ENCODE measurements at places on chromosomes 1 and 21.

- DNase-seq, result peak; percentile 67
These were observed 59.9 kb downstream of the MAN1C1 start for GRCh38 chr1:25676488-25676887.

GRCh38 chr1:212013672-212014071 is 21.7 kb downstream of the INTS7 start:
- DNase-seq, result no peak

DNA sequence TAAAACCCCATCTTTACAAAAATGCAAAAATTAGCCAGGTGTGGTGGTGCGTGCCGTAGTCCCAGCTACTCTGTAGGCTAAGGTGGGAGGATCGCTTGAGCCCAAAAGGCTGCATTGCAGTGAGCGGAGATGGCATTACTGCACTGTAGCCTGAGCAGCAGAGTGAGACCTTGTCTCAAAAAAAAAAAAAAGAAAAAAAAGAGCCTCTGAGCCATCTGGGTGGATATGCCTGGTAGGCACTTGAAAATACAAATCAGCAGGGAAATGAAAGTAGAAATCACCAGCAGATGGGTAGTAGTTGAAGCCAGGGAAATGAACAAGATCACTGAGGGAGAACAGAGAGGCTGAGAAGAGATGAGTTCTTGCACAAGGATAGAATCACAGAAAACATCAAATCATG is 131.0 kb upstream of the HMCN1 start:
- DNase-seq, result no peak

- DNase-seq, result no peak
These were observed 8.5 kb downstream of the SH3BGRL3 start for GRCh38 chr1:26288311-26288941.

- no peak for DNase-seq
These were observed 340.2 kb downstream of the SMYD3 start for GRCh38 chr1:246166841-246167240.

DNA sequence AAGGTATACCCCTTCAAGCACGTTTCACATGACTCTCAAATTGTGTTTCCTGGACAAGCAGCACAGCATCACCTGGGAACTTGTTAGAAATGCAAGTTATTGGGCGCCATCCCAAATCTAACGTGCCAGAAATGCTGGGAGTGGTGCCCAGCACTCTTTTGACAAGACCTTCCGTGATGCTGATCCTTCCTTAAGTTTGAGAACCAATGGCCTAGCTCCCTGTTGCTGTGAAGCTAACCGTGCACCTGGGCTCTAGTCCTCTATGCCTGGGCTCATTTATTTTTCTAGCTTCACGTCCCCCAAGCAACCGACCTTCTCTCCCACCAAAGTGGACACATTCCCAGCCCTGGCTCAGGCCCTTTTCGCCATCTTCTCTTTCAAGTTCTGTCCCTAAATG is 4.3 kb downstream of the BEST4 start:
- DNase-seq, result no peak

GRCh38 chr1:20141001-20141400 is 1.9 kb downstream of the PLA2G2F start:
- no peak for DNase-seq

- DNase-seq, result no peak
These were observed 13.5 kb downstream of the COL18A1 start for GRCh38 chr21:45418301-45419071.

DNA sequence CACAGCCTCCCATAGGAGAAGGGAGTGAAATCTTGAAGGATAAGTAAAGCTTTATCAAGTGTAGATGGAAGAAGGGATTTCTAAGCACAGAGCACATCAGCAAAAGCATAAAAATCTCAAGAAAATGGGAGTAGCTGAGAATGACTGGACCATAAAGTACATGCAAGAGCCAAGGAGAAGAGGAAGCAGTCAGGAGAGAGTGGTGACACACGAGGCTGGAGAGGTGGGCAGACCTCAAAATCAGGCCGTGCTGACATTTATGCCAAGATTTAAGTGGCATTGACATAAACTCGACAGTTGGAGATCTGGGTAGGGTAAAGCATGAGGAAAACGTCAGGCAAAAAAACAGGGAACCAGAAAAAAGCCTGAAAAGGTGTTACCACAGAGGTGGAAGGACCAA is 62.3 kb downstream of the GFI1 start:
- no peak for DNase-seq

- no peak for DNase-seq
These were observed 1058.0 kb upstream of the ADGRL4 start for GRCh38 chr1:80064524-80064923.

DNA sequence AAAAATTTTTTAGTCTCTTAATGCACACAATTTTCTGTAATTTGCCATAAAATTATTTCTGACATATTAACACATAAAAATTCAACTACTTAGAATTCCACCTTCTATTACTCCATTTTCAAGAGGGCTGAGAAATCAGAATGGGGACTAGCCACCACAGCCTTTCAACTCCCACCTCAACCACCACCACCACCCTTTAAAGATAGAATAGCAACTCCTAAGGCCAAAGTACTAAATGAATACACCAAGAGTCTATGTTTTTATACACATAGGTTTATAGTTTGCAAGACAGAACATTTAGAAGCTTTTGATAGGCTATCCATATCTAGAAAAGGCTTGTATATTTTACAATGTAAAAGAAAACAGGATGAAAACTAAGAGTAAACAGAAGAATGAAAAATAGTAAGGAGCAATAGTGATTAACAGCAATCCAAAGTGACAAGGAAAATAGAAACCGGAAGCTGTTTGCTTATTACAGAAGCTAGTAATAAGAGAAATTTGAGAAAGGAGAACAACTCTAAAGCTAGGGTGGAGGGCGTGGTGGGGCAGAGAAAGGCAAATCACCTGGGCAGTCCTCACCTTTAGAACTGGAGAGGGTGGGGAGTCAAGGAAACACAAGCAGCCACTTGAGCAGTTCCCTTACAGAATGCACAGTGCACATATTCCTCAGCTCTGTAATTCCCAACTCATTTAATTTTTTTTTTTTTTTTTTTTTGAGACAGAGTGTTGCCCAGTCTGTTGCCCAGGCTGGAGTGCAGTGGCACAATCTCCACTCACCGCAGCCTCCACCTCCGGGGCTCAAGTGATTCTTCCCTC is 27.7 kb downstream of the EPS15 start:
- DNase-seq, result no peak

DNA sequence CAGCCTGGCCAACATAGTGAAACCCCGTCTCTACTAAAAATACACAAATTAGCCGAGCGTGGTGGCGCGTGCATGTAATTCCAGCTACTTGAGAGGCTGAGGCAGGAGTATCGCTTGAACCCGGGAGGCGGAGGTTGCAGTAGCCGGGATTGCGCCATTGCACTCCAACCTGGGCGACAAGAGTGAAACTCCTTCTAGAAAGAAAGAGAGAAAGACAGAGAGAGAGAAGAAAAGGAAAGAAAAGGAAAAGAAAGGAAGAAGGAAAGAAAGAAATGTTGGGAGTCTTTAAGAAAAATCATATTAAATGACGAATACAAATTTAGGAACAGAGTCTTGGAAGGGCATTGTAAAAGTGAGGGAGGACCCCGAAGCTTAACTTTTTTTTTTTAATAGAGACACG is 1.8 kb upstream of the HNRNPR start:
- no peak for DNase-seq

DNA sequence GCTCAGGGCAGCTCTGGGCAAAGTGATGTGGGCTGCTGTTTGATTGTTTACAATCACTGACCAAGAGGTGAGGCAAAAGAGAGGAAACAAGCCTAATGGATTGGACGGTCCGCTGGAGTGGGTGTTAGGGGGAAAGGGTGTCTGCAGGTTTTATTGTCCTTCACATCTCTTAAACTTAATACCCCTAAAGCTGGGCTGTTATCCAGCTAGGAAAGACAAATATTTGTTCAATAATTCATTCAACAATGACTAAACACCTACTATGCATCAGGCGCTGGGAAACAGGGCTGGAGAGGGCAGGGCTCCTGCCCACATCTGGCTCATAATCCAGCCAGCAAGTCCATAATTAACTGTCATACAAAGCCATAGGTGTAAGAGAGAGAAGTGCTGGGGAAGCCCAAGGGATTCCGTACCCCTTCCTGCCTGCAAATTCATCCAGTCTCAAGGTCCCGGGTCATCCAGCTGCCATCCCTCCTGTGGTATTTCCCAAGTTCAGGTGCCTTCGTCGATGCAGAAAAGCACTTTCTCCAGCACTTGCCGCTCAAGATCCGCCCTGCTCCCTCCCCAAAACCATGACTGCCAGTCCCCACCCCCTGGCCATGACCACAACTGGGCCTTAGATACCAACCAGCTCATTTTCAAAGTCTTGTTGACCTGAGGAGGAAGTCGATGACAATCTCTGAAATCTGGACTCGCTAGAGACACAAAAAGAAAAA is 10.7 kb downstream of the TMEM63A start:
- peak; percentile 85 for DNase-seq

DNA sequence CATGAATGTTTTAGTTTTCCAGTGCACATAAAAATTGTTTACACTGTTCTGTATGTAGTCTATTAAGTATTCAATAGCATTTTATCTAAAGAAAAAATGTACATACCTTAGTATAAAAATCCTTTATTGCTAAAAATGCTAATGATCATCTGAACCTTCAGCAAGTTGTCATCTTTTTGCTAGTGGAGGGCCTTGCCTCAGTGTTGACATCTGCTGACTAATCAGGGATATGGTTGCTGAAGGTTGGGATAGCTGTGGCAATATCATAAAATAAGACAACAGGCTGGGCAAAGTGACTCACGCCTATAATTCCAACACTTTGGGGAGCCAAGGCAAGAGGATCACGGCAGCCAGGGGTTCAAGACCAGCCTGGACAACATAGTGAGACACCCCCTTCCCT is 9.0 kb downstream of the DYNLT5 start:
- DNase-seq, result no peak

DNA sequence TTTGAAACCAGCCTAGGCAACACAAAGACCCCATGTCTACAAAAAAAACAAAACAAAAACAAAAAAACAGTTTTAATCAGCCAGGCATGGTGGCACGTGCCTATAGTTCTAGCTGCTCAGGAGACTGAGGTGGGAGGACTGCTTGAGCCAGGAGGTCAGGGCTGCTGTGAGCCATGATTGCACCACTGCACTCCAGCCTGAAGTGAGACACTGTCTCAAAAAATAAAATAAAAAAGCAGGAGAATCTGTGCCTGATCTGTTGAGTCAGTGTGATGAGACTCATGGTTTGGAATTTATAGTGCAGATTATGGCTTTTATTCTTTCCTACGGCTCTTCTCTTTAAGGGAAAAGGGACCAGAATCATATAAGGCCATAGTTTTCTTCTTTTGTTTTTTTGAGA is 16.5 kb downstream of the TRIT1 start:
- DNase-seq, result no peak

GRCh38 chr1:235169986-235170385 is 8.9 kb upstream of the RBM34 start:
- no peak for DNase-seq

- no peak for DNase-seq
These were observed at the start of gene LINGO4 for GRCh38 chr1:151805066-151805820. TSS of gene LINGO4 (minus strand) at chr1:151805419. CDS start at chr1:151802704, 2,715 bp downstream.

- DNase-seq, result no peak
These were observed 68.1 kb downstream of the PPP1R12B start for GRCh38 chr1:202416641-202417040.

- no peak for DNase-seq
These were observed 1.5 kb downstream of the RAP1A start for GRCh38 chr1:111621050-111621449.

DNA sequence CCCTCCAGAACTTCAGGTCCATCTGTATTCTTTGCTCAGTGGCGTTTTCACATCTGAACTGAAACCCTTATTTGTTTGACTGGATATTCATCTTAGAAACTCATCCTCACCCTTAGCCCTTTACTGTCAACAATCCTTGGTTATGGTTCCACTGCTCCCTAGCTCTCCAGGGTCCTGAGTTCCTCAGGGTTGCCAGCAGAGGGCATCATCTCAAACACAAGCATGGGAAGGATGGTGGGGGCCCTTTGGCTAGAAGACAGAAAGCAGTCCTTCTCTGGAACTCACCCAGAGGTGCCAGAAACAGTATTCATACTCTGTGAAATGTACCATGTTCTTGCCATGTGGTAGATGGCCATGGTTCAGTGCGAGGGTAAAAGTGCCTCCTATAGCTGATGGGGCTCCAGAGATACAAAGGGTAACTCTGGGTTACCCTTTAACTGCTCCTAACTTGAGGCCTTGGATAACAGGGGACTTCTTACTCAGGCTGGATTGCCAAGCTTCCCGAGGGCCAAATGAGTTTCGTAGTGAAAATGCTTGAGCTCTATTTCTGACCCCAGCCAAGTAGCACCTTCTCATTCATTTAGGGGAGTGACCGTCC is 11.3 kb downstream of the NCSTN start:
- DNase-seq, result peak; percentile 1

GRCh38 chr1:115426231-115426771 is 88.3 kb upstream of the NGF start:
- DNase-seq, result no peak

DNA sequence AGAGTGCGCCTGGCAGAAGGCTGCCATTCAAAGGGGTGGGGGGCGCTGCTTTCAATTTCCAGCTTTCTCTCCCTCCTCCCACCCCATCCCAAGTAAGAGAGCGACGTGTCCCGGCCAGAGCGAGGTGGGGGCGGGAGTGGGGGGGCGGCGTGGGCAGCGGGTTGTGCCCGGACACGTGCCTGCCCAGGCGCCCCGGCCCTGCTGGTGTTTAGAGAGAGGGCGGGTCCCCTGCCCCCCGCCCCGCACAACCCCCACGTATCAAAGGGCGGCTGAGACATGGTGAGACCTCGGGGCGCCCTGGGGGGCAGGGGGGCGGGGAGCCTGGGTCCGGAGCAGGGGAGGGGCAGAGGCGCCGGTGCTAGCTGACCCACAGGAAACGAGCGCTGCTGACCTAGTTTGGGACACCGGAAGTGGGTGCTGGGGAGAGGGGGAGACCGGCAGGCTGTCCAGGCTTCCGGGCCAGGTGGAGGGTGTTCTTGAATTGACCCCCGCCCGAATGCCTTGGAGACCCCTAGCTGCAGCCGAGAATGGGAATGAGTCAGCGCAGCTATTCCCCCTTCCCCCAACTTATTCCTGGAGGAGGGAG is 1.3 kb downstream of the ZBTB7B start:
- peak; percentile 40 for DNase-seq

DNA sequence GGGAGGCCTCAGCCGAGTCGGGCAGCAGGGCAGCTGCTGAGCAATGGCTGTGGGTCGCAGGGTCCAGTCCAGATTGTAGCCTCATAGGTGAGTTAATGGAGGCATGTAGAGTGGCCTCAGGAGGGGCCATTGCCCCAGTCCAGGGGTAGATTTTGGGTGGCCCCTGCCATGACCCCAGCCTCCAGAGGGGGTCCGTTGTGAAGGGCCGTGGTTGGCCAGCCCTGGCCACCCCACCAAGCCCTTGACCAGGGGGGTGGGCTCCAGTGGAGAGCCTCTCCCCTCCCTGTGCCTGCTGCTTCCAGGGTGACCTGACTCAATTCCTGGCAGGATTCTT is 26.1 kb downstream of the TRPM2 start:
- DNase-seq, result no peak

All from COR-L47 (cell line).